Hepatocyte (in vitro differentiated cells): ENCODE measurements at places on chromosomes 1 and 21. TPM values are rescaled to one million over a fixed set of nuclear protein-coding genes. Genes with fewer than 3 reads are reported as not detected.
A peak's percentile ranks its signal among the peaks of the same experiment; 100 is the strongest.

DNA sequence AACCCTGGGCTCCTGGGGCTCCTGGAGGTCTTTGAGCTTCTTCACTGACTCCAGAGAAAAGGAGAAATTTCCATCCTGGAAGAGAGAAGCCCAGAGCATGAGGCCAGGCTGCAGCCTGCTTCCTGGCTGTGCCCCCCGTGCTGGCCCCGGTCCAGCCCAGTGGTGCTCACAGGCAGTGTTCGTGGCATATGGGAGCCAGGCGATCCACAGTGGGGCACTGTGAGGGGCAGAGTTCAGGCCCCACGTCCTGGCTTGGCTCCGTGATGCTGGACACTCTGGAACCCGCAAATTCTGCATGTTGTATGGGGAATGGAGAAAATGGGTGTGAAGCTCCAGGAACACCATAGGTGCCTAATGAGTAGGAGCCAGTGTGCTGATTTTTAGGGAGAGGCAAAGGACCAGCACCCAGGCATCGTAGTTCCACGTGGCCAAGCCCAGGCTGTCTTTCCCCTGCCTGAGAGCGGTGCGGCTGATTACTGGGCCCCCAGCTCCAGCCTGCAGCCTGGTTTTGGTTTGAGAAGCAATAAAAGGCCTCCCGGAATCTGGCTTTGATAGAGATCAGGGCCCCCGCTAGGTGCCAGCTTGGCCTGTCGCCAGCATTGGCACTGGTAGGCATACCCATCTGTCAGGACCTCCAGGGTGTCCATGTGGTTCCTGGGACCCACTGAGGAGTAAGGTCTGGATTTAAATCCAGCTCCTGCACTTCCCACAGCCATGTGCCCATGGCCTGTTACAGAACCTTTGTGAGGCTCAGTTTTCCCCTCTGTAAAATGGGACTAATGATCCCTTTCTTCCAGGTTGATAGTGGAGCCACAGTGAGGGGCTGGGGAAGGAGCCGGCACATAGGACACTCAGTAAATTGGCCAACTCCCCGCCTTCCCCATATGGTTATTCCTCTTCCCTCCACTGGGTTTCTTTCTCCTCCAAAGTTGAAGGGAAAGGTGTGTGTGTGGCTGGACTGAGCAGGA is 725 bp downstream of the GUCA2A start:
- H3K36me3 ChIP-seq: no peaks in the 10 kb centered on the region
- H3K27me3 ChIP-seq: no peaks in the 10 kb centered on the region
- H3K4me3 ChIP-seq: no peak overlapping the region
- H3K4me1 ChIP-seq: peaks cover 14% of the 10 kb centered on the region

GRCh38 chr1:196887515-196888239 is at the start of gene CFHR4:
TSS of gene CFHR4 (plus strand) at chr1:196888052. CDS start at chr1:196888151, 99 bp downstream.
- H3K36me3 ChIP-seq: no peaks in the 10 kb centered on the region
- no peaks in the 10 kb centered on the region for H3K27me3 ChIP-seq
- H3K4me3 ChIP-seq: no peak within 1 kb of the TSS
- no peak for DNase-seq

DNA sequence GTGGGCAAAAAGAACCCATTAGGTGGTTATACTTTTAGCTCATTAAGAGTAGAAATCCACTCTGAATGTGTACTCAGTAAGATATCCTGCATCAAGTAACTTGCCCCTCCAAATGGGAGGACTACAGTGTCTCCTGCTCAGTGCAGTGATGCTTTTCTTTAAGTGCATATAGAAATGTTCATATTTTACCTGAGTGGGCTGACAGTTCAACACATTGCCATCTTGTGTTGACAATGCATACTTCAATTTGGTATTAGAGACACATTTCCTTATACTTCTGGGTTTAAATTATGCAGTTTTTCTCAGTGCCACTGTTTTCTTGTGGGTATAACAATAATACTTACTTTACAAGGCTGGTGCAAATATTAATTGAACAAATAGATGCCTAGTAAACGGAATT is 318.6 kb upstream of the TMPRSS15 start:
- no peaks in the 10 kb centered on the region for H3K27me3 ChIP-seq
- no peak for DNase-seq
- no peak overlapping the region for H3K27ac ChIP-seq
- H3K4me3 ChIP-seq: no peak overlapping the region
- H3K4me1 ChIP-seq: no peaks in the 10 kb centered on the region

DNA sequence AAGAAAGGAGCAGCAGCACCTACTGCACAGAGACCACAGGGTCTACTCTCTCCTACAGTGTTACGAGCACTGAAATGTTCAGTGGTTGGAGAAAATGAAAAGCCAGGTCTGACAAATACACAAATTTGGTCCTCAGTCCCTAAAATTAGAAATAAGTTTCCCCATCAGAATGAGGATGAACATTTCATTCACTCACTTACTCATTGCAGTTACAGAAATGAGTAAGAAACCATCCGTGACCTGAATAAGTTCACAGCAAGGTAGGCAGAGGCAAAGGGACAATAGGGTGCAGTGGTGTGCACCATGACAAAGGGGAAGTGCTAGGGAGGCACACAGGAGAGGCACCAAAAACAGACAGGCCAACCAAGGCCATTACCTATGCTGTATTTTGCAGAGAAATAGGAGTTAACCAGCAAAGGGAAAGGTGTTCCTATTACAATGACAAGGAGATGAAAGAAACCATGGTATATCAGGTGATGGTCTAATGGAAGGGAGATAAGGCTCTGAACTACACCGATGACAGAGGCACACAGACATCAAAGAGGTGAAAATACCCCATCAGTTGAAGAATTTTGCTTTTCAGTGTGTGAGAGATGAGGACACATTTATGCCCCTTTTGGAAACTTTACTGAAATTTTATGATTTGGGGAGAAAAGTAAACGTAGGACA is 29.4 kb downstream of the VAV3 start:
- H3K36me3 ChIP-seq: no peaks in the 10 kb centered on the region
- no peaks in the 10 kb centered on the region for H3K27me3 ChIP-seq
- H3K4me3 ChIP-seq: no peak overlapping the region

DNA sequence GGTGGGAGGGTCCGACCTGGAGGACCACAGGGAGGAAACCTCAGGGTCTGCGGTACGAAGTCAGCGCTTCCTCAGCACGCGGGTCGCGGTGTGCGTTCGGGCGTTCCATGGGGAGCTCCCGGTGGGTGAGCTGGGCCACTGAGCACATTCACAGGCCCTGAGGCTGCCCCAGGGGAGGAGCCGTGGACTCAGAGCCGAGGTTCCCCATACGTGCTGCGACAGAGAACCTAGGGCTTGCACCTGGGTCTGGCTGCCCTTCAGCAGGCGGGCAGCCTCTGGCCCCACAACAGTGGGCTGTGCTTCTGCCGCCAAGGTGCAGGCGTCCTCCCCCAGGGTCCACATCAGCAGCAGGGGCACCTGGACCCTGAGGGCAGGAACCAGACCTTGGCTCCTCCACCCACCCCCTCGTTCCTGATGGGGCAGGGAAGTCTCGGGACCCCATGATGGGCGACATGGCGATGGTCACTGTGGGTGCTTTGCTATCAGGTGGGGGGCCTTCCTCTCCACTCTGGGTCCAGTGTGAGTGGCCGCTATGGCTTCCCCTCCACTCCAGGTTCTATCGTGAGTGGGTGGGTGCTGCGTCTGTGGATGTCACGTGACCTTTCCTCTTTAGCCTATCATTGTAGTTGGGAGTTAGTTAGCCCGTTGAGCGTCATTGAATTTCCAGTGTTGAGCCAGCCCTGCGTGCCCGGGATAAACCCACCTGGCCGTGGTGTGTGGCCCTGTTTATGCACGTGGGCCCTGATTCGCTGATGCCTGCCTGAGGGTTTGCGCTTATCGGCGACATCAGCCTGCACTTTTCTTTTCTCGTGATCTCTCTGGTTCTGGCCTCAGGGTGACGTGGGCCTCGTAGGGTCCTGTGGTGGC is 27.9 kb downstream of the FTCD start:
- no peak for DNase-seq
- peak overlapping the region; percentile 56 for H3K27ac ChIP-seq
- H3K4me1 ChIP-seq: peaks cover 8% of the 10 kb centered on the region
- H3K36me3 ChIP-seq: no peaks in the 10 kb centered on the region
- H3K27me3 ChIP-seq: no peaks in the 10 kb centered on the region

- DNase-seq: peak; percentile 87
- H3K4me1 ChIP-seq: peaks cover 14% of the 10 kb centered on the region
- H3K27ac ChIP-seq: no peak overlapping the region
Measured at GRCh38 chr1:201480231-201481003, 11.4 kb upstream of the PHLDA3 start.

GRCh38 chr1:43545339-43545694 is 14.6 kb downstream of the PTPRF start:
- H3K4me3 ChIP-seq: no peak overlapping the region
- no peaks in the 10 kb centered on the region for H3K36me3 ChIP-seq
- H3K27ac ChIP-seq: peak overlapping the region; percentile 86
- H3K27me3 ChIP-seq: no peaks in the 10 kb centered on the region

DNA sequence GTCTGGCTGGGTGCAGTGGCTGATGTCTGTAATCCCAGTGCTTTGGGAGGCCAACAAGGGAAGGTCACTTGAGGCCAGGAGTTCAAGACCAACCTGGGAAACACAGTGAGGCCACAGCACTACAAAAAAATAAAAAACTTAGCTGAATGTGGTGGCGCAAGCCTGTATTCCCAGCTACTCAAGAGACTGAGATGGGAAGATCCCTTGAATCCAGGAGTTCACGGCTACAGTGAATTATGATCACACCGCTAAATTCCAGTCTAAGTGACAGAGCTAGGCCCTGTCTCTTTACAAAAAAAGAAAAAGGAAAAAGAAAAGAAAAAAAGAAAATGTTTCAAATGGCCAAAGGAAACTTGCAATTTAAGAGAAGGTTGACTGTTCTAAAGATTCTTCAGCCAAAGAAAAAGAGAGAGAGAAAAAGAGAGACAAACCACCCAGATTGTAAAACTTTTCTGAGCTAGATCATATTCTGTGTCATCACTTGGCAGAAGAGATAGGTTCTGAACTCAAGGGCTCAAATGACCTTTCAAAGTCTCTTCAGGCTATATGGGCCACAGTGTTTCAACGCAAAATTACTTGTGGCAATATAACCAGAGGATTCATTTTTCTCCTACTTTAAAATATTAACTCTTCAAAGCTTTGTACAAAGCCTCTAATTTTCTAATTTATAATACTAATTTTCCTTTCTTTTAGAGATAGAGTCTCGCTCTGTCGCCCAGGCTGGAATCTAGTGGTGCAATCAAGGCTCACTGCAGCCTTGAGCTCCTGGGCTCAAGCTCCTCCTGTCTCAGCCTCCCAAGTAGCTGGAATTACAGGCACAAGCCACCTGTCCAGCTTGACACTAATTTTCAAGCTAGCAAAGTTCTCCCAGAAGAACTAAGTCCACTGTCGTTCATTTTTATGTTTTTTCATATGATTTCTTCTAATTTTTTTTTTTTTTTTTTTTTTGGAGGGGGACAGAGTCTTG is 20.5 kb downstream of the ARID4B start:
- no peaks in the 10 kb centered on the region for H3K36me3 ChIP-seq
- no peaks in the 10 kb centered on the region for H3K27me3 ChIP-seq
- H3K27ac ChIP-seq: no peak overlapping the region
- peaks cover 10% of the 10 kb centered on the region for H3K4me1 ChIP-seq
- no peak for DNase-seq
- no peak overlapping the region for H3K4me3 ChIP-seq

Gene FAM3B
- polyA plus RNA-seq: 45.3 and 49.7 TPM in 2 replicates

Gene PAQR6
- polyA plus RNA-seq: 12.0 and 14.8 TPM in 2 replicates

Gene LGR6
- 1.1 and 1.5 TPM in 2 replicates for polyA plus RNA-seq

Gene AZIN2
- 2.8 and 7.7 TPM in 2 replicates for polyA plus RNA-seq

Gene FLAD1
- polyA plus RNA-seq: 42.8 and 45.1 TPM in 2 replicates

Gene WDR64
- polyA plus RNA-seq: not detected in 2 replicates
